Activated CD4-positive, alpha-beta T cell treated with anti-CD3 and anti-CD28 coated beads for 36 hours (primary cell): ENCODE measurements at places on chromosomes 5 and 9. TPM values are rescaled to one million over a fixed set of nuclear protein-coding genes. Genes with fewer than 3 reads are reported as not detected.

DNA sequence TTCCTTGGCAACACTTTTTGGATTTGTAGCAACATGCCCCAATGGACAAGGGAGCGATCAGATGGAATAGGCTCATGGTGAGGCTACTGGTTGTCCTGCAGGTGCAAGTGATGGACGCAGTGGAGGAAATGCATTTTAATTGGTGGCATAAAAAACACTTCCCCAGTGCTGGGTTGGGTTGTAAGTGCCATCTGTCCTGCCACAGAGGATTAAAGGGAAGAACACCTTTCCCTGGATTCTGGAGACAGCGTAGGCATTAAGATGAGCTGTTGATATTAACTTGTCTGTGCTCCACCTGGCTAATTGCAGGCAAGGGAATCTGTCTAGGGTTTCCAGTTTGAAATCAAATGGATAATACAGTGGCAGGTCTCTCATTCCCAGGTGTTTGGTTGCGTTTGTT, 173.4 kb downstream of the ZNF462 start:
- no peak for DNase-seq

GRCh38 chr9:126623667-126624478, 10.1 kb downstream of the LMX1B start:
- DNase-seq = no peak

DNA sequence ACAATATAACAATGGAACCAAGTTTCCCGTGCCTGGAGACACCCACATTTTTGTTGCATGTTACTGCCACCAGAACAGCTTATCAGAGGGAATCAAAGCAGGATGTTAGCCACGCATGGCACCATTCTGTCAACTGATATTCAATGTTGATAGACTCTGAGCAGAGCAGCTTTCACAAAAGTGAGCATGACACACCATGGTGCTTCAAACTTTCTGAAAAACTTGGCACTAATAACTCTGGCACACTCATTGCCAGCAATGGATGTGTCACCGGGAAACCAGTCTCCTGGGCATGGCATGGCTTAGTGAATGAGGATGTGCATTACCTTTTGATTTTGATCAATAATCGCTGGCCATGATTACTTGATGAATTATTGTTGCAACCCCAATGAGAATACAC, 19.7 kb downstream of the NIPSNAP3B start:
- DNase-seq = no peak

GRCh38 chr5:159017786-159018185, 81.9 kb downstream of the EBF1 start:
- DNase-seq = peak; percentile 20

DNA sequence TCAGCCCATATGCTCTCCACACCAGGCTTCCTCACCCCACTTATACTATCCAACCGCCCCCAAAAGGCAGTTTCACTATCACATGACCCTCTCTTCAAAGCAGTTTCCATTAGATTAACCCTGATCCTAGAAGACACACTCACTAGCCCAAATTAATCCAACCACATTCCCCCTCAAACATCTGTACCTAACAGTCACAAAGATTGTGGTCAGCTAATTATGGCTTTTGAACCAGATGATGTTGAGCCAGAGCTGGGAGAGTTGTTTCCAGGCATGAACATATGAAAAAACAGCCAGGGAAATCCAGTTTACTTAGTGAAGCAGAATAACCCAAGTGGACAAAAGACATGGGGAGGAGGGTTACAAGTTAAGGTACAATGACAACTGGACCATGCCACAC, 131.2 kb downstream of the SPOCK1 start:
- no peak for DNase-seq

GRCh38 chr5:65924366-65925043, 1.9 kb upstream of the ERBIN start:
- DNase-seq = no peak

The GPR151 gene
- not detected for total RNA-seq

The KLF9 gene
- total RNA-seq = 22.3 TPM

The CARTPT gene
- total RNA-seq = not detected
